Natural killer cell treated with Interleukin-12 subunit alpha and Interleukin-12 subunit beta and Interleukin-15 and Interleukin-18, amount 100 ng/mL, for 72 hours (primary cell): ENCODE measurements at places on chromosomes 2 and 18. TPM values are rescaled to one million over a fixed set of nuclear protein-coding genes. Genes with fewer than 3 reads are reported as not detected.

DNA sequence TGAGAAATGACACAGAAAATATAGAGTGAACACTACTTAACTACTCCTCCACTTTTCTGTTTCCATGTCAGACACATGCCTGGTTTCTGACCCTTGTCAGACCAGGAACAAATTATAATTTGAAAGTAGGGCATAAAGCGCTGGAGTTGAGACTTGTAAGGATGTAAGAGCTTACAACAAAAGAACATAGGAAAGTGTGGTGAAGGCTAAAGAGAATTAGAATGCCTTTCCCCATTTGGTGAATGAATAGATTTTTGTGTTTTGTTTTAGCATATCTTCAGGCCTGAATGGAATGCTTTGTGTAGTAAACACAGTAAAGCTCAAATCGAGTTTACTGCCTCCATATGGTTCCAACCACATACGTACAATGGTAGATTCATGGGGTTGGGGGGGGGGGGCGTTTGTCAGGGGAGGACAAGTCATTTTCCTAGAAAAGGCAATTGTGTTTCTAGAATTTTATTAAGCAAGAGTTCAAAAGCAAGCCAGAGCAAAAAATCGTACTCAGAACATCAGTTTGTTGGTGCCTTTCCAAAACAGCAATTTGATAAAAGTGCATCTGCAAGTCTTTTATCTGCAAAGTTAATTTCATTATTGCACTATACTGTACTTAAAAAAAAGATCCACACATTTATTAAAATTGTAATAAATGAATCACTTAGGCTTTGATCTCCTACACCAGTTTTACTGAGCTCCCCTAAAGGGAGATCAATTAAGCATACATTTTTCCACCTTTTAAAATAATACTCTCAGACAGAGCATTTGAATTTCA, 30.9 kb downstream of the NRXN1 start:
- no peaks in the 10 kb centered on the region for H3K4me1 ChIP-seq
- no peak for DNase-seq
- no peak overlapping the region for H3K4me3 ChIP-seq
- H3K27me3 ChIP-seq: no peaks in the 10 kb centered on the region
- H3K36me3 ChIP-seq: no peaks in the 10 kb centered on the region
- H3K27ac ChIP-seq: no peak overlapping the region

DNA sequence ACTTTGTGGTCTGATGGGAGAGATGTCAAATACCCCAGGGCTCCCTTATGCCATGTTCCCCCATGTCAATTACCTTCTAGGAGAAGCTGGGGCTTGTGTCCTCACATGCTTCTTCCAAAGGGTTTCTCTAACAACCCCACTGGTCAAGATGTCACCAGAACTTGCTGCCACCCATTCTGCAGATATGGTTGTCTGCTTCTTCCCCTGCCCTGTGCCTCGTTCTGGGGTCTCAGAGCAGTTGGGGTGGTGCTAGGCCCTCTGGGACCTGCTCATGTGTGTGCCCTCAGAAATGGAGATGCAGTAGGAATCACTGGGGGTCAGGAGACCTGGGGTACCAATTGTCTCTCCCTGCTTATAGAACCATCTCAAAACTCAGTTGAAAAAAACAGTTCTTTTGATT, 268.6 kb downstream of the MYCN start:
- peaks cover 10% of the 10 kb centered on the region for H3K27me3 ChIP-seq
- no peak for DNase-seq
- H3K27ac ChIP-seq: no peak overlapping the region
- no peak overlapping the region for H3K4me3 ChIP-seq
- H3K36me3 ChIP-seq: no peaks in the 10 kb centered on the region

GRCh38 chr18:28149810-28150420, 27.0 kb downstream of the CDH2 start:
- H3K4me3 ChIP-seq: no peak overlapping the region
- no peaks in the 10 kb centered on the region for H3K27me3 ChIP-seq
- H3K36me3 ChIP-seq: no peaks in the 10 kb centered on the region
- no peak overlapping the region for H3K27ac ChIP-seq

- no peak for DNase-seq
- H3K36me3 ChIP-seq: no peaks in the 10 kb centered on the region
- H3K4me3 ChIP-seq: no peak overlapping the region
- H3K27me3 ChIP-seq: no peaks in the 10 kb centered on the region
These were observed 362.0 kb downstream of the SOX11 start for GRCh38 chr2:6054161-6054671.

DNA sequence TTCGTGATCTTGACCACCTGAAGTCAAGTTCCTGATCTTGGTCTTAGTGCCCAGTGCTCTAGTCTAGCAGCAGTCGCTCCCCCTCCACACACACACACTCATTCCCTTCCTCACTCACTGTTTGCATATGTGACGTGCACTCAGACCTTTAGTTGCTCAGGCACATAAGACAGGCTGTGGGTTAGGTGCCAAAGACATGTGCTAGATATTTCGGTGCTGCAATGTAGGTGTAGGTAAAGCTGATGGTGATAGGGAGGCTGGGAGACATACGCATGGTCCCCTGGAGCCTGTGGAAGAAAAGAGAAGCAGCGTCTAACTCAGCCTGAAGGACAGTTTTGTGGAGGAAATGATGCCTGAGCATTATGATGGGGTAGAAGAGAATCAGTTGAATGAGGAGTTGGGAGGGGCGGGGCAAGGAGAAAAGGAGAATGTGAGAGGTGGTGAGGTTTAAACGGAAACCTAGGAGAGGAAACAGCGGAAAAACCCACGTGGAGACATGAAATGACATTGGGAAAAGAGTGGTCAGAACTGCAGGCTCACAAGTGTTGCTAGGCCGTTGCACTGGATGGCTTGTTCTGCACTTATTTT, 3.8 kb downstream of the TTC39C start:
- H3K36me3 ChIP-seq: peaks cover 28% of the 10 kb centered on the region
- H3K27me3 ChIP-seq: no peaks in the 10 kb centered on the region
- peak overlapping the region; percentile 88 for H3K27ac ChIP-seq
- peaks cover 81% of the 10 kb centered on the region for H3K4me1 ChIP-seq
- peak overlapping the region; percentile 82 for H3K4me3 ChIP-seq
- no peak for DNase-seq

GRCh38 chr2:24050041-24050979, 769 bp downstream of the FKBP1B start:
- no peaks in the 10 kb centered on the region for H3K36me3 ChIP-seq
- peak; percentile 61 for DNase-seq
- no peak overlapping the region for H3K27ac ChIP-seq
- H3K4me3 ChIP-seq: no peak overlapping the region

DNA sequence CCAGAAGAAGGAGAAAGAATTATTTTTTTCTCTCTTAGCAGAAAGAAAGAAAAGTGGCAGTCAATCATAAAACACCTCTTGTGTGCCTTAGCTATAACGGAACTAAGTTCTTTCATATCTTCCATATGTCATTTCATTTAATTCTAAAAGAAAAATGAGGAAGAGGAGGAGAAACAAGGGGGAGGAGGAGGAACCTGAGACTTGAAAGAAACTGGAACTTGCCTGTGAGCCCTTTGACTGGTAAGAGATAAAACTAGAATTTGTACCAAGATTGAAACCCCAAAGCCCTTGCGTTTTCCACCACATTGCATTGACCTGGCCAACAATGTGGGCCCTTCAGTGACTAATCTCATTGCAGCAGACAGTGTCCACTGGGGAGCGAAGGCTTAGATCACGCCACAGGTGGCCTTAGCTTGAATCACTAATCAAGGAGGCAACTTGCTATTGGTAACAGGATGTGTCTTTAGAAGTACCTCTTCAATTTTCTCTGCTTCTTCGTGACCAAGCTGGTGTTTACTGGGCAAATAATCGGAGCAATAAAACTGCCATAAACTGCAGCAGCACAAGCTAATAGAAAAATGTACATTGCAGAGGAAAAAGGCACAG, 307.9 kb downstream of the CLIP4 start:
- no peak for DNase-seq
- H3K36me3 ChIP-seq: no peaks in the 10 kb centered on the region
- no peak overlapping the region for H3K4me3 ChIP-seq
- H3K27ac ChIP-seq: no peak overlapping the region

DNA sequence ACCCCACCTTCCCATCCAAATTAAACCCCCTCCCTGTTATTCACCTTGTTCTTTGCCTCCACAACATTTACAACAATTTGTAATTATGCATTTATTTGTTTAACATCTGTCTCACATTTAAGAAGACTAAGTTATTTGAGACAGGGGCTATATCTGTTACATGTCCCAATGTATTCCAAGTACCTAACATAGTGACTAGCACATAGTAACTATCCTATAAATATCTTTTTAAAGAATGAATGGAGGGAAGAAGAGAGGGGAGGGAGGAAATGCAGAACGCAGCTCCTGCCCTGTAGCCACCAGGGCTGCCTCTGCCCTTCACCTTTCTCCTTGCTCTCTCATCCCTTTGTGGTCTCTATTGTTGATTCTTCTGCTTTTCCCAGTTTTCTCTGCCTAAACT, 40.6 kb downstream of the HDHD2 start:
- H3K36me3 ChIP-seq: peaks cover 11% of the 10 kb centered on the region
- no peaks in the 10 kb centered on the region for H3K4me1 ChIP-seq
- H3K4me3 ChIP-seq: no peak overlapping the region
- H3K27ac ChIP-seq: no peak overlapping the region
- no peak for DNase-seq

GRCh38 chr2:100703213-100703612, 116.7 kb upstream of the NPAS2 start:
- H3K27me3 ChIP-seq: peaks cover 20% of the 10 kb centered on the region
- H3K27ac ChIP-seq: no peak overlapping the region
- no peaks in the 10 kb centered on the region for H3K36me3 ChIP-seq

- no peaks in the 10 kb centered on the region for H3K27me3 ChIP-seq
- H3K27ac ChIP-seq: peak overlapping the region; percentile 33
- no peak for DNase-seq
- H3K4me3 ChIP-seq: peak overlapping the region; percentile 90
These were observed 542 bp upstream of the CNNM3 start for GRCh38 chr2:96815326-96816126.

DNA sequence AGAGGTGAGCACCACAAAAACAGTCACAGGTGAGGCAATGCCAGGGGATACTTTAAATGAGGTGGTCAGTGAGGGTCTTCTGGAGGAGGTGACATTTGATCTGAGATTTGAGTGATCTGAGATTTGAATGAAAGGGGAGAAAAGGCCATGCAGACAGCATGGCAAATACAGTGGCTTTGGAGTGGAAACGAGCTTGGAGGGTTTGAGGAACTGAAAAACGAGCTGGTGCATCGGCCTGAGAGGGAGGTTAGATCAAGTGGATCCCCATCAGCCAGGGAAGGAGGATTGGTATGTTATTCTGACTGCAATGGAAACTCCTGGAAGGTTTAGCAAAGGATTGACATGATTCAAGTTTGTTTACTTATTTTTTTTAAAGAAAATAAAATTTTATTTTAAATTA, 245.1 kb downstream of the KCNS3 start:
- no peaks in the 10 kb centered on the region for H3K4me1 ChIP-seq
- H3K27me3 ChIP-seq: no peaks in the 10 kb centered on the region
- H3K27ac ChIP-seq: no peak overlapping the region
- no peak overlapping the region for H3K4me3 ChIP-seq

DNA sequence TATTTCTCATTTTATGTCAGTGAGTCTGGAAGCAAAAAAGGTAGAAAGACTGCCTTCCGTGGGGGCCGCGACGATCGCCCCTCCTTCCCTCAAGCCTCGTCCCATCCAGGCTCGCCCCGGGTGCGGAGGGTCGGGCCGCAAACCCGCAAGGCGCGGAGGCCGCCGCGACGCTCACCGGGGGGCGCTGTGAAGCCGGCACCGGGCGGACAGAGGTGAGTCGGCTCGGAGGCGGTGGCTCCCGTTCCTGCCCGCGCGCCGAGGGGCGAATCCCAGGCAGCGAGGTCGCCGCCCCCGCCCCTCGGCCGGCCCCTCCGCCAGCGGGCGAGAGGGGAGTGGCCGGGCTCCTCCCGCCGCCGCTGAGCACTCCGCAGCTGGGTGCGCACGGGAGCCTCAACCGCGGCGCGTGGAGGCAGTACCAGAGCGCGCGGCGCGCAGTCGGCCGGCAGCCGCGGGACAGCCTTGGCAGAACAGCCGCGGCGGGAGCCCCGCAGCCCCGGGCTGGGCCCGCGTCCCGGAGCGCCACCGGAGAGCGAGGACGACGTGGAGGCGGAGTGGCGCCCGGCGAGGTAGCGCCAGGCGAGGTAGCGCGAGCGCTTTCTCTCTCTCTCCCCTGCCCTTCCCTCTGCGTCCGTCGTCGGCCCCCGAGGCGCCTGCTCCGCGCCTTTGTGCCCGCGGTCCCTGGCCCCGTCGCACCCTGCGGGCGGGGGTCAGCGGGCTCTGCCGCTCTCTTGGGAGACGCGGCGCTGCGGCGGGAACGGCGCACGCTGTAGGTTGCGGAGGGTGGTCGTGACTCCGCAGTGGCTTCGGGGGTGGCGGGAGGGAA, at the start of gene MYO1B:
TSS of gene MYO1B (plus strand) at position 359 of the 823 bp plus-strand sequence. CDS start 31,492 bp downstream, outside the sequence.
- no peaks in the 10 kb centered on the region for H3K36me3 ChIP-seq
- H3K27ac ChIP-seq: no peak within 1 kb of the TSS
- peaks cover 10% of the 10 kb centered on the region for H3K4me1 ChIP-seq
- peak; percentile 74 for DNase-seq
- H3K4me3 ChIP-seq: peak within 1 kb of the TSS; percentile 63

DNA sequence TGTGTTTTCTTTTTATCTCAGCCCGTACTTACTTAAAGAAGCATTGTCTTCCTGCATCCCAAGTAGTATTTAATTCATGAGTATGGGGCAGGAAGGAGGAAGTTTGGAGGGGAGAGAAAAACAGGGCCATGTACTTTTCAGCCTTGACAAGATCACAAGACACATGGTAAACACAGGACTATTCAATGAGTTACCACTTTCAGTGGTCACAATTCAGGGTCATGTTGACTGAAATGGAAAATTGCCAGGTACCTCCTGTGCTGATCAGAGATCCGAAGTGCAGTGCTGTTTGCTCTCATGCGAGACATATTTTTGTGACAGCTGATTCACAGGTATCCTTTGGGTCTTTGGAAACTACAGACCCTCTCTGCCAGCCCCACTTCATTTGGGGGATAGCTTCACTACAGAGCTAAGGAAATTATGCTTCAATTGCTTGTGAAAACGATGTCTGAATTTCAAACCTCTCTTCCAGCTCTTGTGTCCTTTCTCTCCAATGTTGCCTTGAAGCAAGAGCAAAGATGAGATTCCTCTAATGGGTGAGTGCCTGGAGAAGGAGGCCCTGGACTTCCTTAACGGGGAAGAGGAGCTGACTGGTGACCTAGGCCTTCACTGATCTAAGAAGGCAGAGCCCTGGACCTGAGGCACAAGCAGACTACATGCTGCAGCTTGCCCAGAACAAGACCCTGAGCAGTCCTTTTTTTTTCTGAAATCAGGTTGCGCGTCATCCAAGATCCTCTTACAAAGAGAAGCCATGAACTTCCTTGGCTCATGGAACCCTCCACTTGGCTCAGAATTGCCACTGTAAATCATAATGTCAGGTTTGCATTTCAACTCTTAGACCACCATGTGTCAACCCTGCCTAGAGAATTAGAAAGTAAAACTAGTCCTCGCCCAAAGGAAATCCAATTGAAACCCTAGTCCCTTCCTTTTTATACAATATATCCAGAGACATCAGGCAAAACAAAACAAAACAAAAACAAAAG, 44.1 kb downstream of the EVA1A start:
- H3K4me3 ChIP-seq: no peak overlapping the region
- no peaks in the 10 kb centered on the region for H3K27me3 ChIP-seq
- H3K36me3 ChIP-seq: no peaks in the 10 kb centered on the region
- no peak for DNase-seq
- H3K4me1 ChIP-seq: no peaks in the 10 kb centered on the region

GRCh38 chr2:238701341-238702206, 146.3 kb upstream of the TWIST2 start:
- no peak overlapping the region for H3K4me3 ChIP-seq
- no peak overlapping the region for H3K27ac ChIP-seq
- no peaks in the 10 kb centered on the region for H3K36me3 ChIP-seq
- H3K4me1 ChIP-seq: no peaks in the 10 kb centered on the region
- DNase-seq: no peak

Gene BMP10
- not detected for total RNA-seq

Gene AQP12B
- total RNA-seq: not detected

Gene TP53I3
- total RNA-seq: 5.8 TPM

Gene SP110
- total RNA-seq: 85.8 TPM

Gene ZNF396
- total RNA-seq: 0.52 TPM

Gene DOK1
- total RNA-seq: 27.4 TPM

Gene KIF1A
- 0.45 TPM for total RNA-seq

Gene PARD6G
- not detected for total RNA-seq

Gene CELF4
- total RNA-seq: not detected
